ENCODE measurements at places on chromosomes 3 and 15.

DNA sequence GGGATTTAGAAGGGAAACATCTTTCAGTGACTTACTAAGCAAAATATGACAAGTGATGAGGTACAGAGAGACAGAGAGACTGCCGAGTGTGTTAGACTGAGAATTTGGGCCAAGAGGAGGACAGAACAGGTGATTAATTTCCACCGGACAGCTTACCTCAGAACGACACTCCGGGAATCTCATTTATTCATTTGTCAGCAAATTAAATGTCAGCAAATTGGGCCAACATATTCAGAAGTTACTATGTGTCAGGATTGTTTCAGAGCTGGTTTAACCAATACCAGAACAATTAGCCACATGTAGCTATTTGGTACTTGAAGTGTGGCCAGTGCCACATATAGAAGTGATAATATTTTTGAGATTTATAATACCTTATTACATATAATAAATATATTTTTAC, 232.6 kb upstream of the CNTN3 start:
- DNase-seq: no peak

- DNase-seq: no peak
Observed at GRCh38 chr15:95486224-95486623, 844.3 kb upstream of the NR2F2 start.

DNA sequence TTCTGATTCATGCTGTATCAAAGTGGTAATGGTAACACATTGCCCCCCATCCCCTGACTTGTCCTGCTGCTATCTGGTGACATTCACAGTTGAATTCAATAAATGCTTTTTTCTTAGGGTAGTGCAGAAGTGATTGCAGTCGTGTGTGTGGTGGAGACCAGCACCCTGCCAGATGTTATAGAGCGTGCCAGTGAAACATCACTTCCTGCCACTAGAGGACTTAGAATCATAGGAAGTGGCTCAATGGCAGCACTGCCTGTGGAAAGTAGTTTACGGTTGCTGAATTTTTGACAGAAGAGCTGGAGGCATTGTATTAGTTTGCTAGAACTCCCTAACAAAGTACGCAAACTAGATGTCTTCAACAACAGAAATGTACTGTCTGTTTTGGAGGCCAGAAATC, 37.4 kb upstream of the P2RY12 start:
- no peak for DNase-seq

- DNase-seq: no peak
Observed at GRCh38 chr3:128180436-128180835, 27.2 kb downstream of the EEFSEC start.

GRCh38 chr15:50943638-50944037, 35.2 kb downstream of the AP4E1 start:
- no peak for DNase-seq

GRCh38 chr3:134552784-134553183, 66.9 kb downstream of the CEP63 start:
- no peak for DNase-seq

- no peak for DNase-seq
Observed at GRCh38 chr3:185164428-185165217, 11.8 kb upstream of the C3orf70 start.

DNA sequence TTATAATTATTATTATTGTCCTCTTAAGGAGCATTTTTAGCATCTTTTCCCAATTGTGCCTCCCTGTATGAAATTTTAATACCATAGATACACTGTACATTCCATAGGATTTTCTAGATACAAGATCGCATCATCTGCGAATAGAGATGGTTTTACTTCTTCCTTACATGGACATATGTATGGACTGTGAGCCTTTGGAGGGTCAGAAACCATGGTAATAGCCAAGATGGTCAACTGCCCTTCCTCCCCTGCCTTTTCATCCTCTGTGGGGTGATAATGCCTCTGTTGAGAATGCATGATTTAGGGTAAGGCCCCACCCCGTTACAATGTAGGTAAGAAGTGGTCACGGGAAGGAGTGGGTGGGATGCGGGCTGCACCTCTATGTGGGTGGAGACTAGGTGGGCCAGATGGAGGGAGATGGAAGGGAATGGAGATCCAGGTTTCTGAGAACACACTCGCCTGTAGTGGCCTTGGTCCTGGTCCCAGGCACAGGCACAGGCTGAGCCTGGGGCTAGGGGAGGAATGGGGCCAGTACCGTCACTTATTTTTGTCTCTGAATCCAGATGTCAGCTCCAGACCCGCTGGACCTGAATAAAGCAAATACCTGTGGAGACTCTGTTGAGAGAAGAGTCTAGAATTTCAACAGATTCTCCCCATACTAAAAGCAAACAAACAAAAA, 31.7 kb downstream of the GOLGA6A start:
- no peak for DNase-seq

- DNase-seq: no peak
Observed at GRCh38 chr3:56260262-56260661, 208.0 kb downstream of the ERC2 start.

DNA sequence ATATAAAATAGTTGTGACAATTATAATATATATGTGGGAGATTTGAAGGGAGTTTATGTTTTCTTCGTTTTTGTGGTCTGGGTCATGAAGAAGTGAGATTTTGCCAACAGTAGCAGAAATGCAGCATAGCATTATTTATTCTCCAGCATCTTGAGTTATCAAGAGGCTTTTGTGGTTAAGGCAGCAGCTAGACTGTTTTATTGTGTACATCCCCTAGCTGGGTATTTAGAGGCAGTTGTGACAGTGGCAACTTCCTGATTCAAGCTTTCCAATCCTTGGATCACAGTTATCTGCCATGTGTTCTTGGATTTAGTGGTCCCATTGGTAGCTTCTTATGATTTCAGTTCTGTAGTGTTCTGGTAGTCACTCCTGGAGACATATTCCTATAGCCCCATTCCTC, 29.0 kb downstream of the ARIH1 start:
- DNase-seq: no peak

- DNase-seq: no peak
Observed at GRCh38 chr3:7305561-7305960, 444.6 kb downstream of the GRM7 start.

Measured in activated B cell treated with CpG ODN at 0.5 μM for 24 hours (primary cell).